MG63 (cell line): ENCODE measurements at places on chromosomes 6 and 20. TPM values are rescaled to one million over a fixed set of nuclear protein-coding genes. Genes with fewer than 3 reads are reported as not detected.

Gene COL20A1
- total RNA-seq: not detected in 2 replicates

Gene CDH26
- total RNA-seq: not detected in 2 replicates

Gene HLA-B
- total RNA-seq: 35.3 and 69.1 TPM in 2 replicates

Gene SLC22A16
- not detected in 2 replicates for total RNA-seq

Gene FAM217B
- 2.5 and 4.1 TPM in 2 replicates for total RNA-seq

Gene ATP6V1G2
- 2.1 and 3.4 TPM in 2 replicates for total RNA-seq
